SIG-M5 (cell line): ENCODE measurements at places on chromosomes 2 and 18.

DNA sequence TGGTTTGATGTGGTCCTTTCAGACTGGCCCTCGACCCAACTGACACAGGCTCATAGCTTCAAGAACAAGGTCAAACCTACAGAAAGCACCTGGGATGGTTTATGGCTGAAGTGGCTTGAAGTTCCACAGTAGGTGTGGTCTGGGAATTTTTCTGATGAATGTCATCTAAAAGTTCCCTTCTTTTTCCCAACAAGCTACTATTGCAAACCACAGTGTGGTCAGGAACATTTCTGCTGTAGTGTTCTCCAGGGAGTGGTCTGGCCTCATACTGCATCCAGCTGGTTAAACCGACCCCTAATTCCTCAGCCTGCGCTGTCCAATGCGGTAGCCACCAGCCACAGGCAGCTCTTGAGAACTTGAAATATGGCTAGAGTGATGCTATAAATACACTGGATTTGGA, 92.7 kb downstream of the FAM124B start:
- no peak for DNase-seq

- no peak for DNase-seq
These were observed 392.7 kb upstream of the ID2 start for GRCh38 chr2:8289111-8289510.

DNA sequence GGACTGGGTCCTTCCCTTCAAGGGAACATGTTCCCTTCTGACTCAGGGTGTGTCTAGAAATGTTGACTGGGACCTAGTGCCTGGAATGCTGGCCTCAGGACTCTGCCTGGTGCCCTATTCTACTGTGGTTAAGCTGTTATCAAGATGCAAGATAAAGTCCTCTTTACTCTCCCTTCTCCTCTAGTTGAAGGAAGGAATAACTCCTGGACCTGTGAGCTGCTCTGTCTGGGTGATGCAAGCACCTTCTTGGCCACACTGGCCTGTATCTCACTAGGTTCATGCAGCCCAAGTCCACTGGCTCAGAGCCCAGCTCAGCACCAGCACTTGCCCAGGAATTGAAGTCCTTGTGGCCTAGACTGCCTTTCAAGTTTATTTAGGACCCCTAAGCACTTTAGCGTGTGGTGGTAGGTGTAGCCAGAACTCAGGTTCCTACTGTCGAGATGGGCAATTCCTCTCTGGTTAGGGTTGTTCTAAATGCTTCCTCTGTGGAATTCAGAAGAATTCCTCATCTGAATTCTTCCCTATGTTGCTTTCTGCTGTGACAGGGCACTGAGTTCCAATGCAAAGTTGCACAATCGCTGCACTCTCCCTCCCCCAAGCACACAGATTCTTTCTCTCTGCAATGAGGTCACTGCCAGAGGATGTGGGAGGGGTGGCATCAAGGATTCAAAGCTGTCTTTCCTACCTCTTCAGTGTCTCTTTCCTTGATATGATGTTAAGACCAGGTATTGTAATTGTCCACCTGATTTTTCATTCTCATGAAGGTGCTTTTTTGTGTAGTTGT, 54.7 kb downstream of the VWC2L start:
- no peak for DNase-seq

DNA sequence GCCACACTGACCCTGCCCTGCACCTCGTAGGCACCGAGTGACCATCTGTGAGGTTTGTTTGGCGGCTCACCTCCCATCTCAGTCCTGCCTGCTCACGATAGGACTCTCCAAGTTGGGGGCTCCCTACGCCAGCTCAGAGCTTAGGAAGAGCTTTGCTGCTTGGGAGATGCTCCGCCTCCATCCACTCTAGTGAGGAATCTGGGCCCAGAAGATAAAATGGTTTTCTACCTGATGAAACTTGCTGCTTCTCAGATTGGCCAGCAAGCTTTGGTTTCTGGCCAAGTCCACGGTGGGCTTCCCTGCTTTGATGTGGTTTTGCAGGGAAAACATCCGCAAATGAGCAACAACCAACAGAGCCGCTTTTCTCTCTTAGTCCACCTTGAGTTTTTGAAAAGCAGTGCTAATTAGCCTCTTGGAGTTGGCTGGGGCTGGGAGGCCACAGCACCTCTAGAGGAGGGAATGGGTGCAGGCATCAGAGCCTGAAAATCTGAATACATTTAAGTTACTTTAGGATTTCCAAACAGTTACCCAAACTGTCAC, 42.2 kb downstream of the THNSL2 start:
- DNase-seq: no peak

DNA sequence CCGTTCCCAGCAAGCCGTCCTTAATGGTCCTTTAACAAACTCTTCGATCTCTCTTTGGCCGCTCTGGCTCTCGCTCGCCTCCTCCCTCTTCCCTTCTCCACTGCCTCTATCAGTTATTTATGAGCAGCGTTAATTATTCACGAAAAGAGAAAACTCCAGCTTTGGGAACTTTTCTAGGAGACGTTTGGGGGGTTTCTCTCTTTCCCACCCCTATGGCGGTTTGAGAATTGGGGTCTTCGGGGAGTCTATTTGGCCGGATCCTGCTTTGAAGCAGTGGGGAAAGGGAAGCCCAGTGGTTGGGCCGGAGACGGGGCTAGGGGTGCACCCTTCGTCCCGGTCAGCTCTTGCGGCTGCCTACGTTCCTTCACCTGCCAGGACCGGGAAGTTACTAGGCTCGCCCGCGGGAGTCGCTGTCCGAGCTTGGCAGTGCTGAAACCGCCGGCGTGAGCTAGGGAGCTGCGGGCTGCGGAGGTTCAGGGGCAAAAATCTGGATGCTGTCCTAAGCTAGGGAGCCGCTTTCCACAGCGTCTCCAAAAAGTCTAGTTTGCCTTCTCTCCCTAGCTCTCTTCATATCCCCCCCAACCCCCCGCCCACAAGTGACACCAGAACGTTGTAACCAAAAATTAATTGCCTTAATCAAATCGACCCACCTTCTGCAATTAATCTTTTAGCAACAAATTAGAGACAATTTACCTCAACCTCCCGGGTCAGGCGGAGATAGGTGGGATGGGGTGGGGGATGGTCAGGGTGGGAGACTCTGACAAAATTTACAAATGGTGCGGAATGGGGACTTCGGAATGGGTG, 8.9 kb upstream of the SKOR2 start:
- DNase-seq: no peak

GRCh38 chr2:4049463-4049862, 346.1 kb downstream of the DCDC2C start:
- no peak for DNase-seq

DNA sequence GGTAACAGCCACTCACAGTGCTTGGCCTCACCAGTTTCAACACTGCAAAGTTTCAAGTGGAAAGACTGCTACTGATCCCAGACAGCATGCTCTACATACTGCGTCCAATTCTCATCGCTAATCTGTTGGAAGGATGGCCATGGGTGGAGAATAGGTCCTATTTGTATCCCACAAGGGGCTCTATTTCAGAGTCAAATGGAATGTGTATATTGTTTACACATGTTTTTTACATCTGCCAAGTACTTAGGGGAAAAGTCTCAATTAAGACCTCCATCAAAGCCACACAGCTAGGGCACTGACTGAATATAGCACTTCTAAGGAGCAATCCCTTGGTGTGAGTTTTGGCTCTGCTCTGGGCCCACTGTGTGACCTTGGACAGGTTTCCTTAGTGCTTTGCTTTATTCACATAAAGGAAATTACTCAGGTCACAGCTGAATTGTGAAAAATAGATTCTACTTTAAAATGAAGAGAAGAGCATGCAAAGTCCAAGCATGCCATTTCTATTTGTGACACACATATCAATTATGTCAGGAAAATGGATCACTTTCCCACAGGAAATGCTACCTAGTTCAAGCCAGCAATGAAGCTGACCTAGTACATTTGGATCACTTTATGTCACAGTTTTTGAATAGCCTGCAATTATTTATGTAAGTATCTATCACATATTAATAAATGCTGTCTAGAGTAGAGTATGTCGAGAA, 112.9 kb upstream of the STK17B start:
- DNase-seq: no peak

- no peak for DNase-seq
These were observed 117.5 kb upstream of the ZNF521 start for GRCh38 chr18:25469489-25469888.

- no peak for DNase-seq
These were observed 206.2 kb downstream of the NCKAP5 start for GRCh38 chr2:133362061-133362476.
